ENCODE measurements at places on chromosomes 4 and X.

- no peak for DNase-seq
Observed at GRCh38 chrX:30597216-30598012, 19.8 kb upstream of the TASL start.

GRCh38 chr4:110945600-110945999, 322.7 kb upstream of the PITX2 start:
- DNase-seq, result no peak

GRCh38 chr4:139560406-139561104, 4.5 kb upstream of the SETD7 start:
- DNase-seq, result no peak

GRCh38 chr4:86482306-86483172, 111.6 kb upstream of the PTPN13 start:
- no peak for DNase-seq

GRCh38 chrX:84175958-84176357, 12.0 kb downstream of the RPS6KA6 start:
- no peak for DNase-seq

DNA sequence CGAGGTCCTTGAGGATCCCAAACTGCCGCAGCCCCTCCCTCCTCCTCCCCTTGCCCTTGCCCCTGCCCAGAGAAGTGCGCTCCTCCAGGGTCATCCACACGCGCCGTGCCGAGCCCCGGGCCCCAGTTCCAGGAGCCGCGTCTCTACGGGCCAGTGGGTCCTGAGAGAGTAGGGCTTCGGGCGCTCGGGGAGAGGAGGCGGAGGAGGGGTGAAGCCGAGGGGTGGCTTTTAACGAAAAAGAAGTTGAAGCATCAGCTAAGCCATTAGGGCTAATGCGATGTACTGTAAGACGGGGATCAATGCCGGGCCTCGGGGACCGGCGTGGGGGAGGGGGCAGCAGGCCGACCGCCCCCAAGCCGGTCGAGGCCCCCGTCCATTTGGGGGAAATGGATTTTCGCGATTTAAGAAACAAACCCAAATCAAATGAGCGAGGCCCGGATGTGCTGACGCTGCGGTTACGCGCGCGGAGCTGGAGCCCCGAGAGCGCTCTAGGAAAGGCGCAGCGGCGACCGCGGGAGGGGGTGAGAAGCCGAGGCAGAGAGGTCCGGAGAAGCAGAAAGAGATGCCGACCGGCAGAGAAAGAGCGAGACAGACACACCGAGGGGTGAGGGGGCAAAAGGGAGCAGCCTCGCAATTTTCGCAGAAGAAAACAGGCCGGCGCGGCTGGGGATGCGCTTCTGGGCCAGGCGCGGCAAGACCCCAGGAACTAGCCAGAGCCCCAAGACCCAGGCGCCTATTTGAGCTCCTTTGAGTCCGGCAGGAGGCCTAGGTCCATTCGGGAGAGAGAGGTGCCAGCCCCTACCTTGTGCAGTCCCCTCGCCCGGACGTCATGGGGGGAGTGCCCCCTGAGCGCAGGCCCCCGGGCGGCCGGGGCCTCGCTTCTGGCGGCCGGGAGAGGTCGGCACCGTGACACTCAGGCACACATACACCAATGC, 13.6 kb downstream of the HMX1 start:
- no peak for DNase-seq

GRCh38 chr4:142030010-142030409, 393.6 kb downstream of the IL15 start:
- no peak for DNase-seq

GRCh38 chr4:67721770-67722597, 21.0 kb upstream of the UBA6 start:
- no peak for DNase-seq

DNA sequence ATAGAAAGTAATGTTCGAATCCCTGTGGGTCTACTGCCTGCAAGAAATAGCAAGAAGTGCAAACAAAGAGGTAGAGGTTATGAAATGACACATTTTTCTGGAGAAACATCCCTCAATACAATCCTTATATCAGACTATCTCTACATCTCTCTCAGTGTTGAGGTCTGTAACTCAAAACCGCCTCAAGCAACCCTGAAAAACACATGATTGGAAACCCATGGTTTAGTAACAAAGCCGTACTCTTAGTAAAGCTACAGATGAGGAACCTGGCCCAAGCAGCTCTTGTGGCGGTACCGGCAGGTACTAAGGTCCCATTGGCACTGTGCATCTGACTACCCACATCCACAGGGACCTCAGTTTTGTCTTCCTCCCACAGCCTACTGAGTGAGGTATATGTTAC, 53.9 kb downstream of the IRF2 start:
- DNase-seq, result no peak
